T follicular helper cell (primary cell): ENCODE measurements at places on chromosomes 5 and 9.

DNA sequence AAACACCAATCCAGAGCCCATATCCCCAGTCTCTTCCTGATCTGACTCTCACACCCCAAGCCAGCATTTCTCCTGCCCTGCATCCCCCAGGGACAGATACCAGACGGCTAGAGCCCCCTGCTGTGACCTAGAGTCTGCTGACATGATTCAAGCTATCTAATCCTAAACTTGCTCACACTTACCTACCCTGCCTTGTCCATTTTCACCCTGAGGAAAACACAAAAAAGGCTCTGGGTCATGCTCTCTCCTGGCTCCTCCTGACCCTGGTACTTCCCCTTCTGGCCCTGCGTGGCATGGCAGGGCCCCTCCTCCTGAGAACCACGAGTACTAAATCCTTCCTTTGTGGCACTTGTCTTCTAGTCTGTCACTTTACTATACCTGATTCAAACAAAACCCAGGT lies 2.8 kb upstream of the ARRDC1 start:
- no peak for DNase-seq

- no peak for DNase-seq
Measured at GRCh38 chr5:168104811-168105481, 186.5 kb upstream of the WWC1 start.

DNA sequence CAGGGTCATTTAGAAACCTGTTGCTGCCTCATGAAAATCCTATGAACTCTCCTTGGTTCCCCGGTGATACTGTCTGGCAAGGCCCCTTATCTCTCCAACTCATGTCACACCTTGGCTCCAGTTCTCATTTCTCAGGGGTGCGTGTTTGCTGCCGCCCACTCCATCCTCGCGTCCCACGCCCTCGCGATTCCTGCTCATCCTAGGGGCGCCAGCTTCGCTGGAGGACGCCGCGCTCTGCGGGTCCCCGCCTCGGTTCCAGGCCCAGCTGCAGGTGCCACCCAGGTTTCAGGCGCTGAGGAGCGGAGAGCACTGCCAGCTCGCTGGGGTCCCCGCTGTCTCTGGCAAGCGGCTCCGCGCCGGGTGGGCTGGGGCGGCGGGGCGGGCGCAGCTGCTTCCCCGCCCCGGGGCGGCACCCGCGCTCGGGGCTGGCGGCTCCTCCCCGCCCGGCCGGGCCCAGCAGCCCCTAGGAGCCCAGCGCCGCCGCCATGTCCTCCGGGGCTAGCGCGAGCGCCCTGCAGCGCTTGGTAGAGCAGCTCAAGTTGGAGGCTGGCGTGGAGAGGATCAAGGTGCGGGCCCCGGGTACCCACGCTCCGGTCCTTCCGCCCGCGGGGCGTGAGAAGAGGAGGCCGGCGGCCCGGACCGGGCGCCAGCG lies at the start of gene GNG10:
GNG10 (plus strand) TSS at position 456 of the 652 bp plus-strand sequence; CDS start at position 486, 30 bp downstream.
- DNase-seq: peak; percentile 54

DNA sequence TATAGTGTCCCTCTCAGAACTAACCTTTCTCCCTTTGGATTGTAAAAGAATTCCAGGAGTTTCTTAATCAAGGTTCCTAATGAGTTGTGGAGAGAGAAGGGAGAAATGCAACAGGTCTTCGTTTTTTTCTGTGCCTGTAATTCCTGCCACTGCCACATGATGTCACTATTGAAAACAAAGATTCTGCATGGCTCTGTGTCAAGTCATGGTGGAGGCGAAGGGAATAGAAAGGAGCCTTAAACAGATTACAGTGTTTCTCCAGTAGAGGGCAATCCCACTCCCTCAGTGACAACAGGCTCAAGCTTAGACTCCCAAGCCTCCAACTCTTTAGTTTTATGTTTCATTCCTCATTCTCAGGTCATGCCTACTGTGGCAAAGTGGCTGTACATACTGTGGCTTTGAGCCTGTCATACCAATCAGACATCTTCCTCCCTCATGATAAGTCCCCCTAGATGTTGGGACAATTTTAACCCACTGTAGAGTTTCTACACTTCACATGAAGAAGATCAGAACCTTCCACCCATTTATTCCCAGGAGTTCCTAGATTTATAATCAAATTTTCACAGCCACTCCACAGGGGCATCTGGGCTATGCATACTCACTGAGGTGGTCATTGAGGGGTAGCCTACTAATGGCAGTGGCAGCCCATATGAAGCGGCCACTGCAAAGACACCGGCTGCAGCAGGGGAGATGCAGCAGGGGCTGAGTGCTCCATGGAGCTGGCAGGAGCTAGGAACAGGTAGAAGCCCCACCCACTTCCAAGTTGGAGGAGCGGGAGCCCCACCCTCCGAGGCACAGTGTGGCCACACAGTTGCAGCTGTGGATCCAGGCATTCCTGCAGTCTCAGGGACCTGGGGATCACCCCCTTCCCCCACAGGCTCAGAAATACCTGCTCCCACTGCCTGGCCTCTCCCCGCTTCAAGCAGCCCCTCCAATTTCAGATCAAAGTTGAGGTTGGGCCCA lies 97.4 kb upstream of the TRIM32 start:
- DNase-seq: no peak

- no peak for DNase-seq
Measured at GRCh38 chr9:8053501-8053900, 253.9 kb upstream of the DMAC1 start.

- no peak for DNase-seq
Measured at GRCh38 chr5:35203403-35203802, 26.9 kb downstream of the PRLR start.

GRCh38 chr5:102622262-102622661 lies 123.5 kb upstream of the SLCO6A1 start:
- no peak for DNase-seq

DNA sequence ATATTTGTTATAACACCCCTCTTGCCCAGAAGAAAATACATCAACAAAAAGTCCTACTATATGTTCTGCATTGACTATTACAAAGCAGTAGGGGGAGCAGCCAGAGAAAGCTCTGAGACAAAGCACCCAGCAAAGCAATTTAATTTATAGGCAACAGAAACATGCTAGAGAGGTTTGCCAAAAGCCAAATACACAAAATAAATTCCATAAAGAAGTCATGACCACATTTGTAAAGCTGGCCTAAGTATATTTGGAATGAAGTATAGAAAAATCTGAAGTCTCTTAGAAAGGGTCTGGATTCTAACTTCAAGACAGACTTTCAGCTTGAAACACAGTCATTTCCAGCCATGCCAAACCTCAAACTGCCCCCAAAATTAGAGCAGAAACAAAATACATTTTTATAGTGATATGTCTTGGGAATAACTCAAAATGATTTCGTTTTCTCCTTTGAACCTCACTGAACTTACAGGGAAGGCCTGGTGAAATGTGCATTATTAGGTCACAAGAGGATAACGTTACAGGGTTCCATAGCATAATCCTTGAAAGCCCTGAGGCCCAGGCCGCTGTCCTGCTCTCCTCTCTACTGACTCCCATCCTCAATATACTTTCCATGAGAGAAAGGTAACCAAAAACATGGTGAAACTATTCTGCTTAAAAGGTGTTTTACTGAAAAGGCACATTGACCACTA lies 451.8 kb downstream of the RAB3C start:
- peak; percentile 4 for DNase-seq

- DNase-seq: no peak
Measured at GRCh38 chr9:13358128-13358527, 78.6 kb upstream of the MPDZ start.

DNA sequence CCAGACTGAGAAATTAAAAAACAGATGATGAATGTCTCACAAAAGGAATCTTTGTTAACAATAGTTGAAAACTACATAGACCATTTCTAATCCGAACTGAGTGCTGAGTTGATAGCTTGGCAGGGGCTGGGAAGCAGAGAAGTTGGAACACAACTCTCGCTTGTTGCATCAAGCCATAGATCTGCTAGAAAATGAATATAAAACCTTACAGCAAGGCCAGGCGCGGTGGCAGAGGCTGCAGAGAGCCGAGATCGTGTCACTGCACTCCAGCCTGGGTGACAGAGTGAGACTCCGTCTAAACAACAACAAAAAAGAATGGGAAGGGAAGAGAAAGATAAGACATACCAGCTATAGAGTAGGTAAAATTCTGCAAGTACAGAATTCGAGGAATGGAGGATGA lies 28.0 kb upstream of the SPZ1 start:
- DNase-seq: no peak

DNA sequence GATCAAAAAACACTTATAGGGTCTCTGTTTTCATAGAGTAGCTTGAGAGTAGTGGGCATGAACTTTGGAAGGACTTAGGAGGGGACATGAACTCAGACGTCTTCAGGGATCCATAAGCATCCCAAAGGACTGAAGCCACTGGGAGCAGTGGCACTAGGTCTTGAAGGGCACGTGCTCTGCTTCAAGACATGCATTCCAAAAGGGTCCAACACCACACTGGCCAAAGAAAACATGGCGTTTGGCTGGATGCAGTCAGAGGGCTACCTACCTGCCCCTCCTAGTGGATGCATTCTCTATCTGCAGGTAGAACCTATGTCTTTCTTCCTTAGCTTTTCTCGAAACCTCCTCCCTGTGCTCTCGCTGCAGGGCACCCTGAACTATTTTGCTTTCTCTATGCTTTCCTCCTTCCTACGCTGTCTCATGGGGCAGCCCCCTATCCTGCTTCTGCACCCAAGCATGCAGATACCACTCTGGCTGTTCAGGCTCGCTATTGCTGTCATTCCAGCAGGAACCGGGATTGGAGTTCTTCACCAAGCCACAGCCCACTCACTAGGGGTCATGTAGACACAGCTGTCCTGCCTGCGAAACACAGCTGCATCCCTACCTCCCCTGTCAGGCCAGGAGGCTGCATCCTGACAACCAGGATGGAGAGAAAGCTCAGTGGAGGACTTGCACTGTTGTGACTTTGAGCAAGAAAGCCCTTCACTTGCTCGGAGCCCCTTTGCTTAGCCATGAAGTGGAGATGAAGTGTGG lies 11.9 kb downstream of the FAM240B start:
- DNase-seq: no peak
